Foreskin melanocyte (primary cell): ENCODE measurements at places on chromosomes 7 and 10.

- DNase-seq = no peak
These were observed 7.3 kb upstream of the ZNF777 start for GRCh38 chr7:149468208-149468607.

DNA sequence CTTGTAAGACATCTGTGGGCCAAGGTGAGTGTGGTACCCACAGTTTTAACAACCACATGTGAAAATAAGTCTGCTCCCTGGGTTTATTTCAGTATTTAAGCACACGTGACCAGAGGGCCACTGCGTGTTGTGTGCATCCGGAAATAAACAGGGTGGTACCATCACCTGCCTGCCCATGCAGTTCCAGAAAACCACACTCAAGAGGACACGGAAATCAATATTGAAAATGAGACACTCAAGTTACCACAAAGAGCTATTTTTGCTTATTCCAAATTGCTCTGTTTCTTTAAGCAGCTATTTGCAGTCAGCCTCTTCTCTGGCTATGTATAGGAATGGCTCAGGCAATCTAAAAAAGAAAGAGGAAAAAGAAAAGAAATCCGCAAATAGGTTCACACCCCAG lies 71.8 kb upstream of the LOXL4 start:
- DNase-seq = no peak

- DNase-seq = no peak
These were observed 137.4 kb upstream of the PPIF start for GRCh38 chr10:79209831-79210230.

- no peak for DNase-seq
These were observed 21.8 kb downstream of the IFT22 start for GRCh38 chr7:101299511-101300464.

DNA sequence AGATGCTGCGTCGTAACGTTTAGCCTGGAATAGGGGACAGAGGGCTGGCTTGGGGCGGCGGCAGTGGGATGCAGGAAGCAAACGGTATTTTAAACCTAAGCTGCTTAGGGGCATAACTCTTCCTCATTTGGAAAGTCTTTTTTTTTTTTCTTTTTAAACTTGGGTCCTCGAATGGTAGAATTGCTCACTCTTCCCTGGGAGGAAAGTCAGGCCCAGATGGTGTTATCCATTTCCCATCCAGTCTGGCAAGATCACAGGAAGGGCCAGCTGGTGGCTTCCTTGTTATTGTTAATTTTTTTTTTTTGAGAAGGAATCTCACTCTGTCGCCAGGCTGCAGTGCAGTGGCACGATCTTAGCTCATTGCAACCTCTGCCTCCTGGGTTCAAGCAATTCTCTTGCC lies 56.6 kb downstream of the TMEM209 start:
- no peak for DNase-seq

DNA sequence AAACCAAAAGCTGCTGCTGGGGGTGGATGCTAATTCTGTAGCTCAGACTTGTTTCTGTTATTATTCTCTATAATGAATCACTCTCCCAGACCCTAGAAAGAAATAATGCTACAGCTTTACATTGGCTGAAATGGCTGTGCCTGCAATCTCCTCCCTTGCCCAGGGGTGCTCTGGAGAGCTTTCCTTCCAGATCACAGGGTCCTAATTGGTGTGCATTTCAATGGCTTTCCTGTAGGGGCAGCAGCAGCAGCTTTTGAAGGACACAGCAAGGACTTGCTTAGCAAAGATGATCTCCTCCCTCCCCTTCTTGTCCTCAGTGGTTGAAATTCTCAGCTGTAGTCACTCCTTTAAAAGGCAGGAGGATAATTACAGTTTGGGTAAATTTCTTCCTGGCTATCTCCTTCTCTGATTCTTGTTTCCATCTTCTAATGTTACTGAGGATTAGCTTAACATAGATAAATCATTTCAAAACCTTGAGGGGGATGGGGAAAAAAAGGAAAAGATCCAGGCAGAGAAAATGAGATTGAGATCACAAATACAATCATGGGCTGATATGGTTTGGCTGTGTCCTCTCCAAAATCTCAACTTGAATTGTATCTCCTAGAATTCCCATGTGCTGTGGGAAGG lies 120.2 kb upstream of the CTTNBP2 start:
- DNase-seq = peak; percentile 34

DNA sequence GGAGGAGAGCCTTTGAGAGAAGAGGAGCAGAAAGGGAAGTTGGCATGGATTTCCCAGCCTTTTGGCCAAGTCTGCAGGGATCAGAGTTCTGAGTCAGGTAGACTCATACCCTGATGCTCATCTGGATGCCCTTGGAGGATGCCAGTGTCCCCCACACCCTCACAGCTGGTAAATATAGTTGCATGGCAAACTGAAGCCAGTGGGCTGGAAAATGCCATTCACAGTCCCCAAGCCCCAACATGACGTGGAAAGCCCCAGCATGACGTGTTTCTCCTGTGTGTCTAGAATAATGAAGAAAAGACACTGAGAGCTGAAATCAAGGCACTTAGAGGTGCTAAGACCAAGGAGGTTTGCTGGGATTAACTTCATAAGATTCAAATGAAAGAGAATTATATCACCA lies 24.8 kb upstream of the APBB1IP start:
- no peak for DNase-seq

DNA sequence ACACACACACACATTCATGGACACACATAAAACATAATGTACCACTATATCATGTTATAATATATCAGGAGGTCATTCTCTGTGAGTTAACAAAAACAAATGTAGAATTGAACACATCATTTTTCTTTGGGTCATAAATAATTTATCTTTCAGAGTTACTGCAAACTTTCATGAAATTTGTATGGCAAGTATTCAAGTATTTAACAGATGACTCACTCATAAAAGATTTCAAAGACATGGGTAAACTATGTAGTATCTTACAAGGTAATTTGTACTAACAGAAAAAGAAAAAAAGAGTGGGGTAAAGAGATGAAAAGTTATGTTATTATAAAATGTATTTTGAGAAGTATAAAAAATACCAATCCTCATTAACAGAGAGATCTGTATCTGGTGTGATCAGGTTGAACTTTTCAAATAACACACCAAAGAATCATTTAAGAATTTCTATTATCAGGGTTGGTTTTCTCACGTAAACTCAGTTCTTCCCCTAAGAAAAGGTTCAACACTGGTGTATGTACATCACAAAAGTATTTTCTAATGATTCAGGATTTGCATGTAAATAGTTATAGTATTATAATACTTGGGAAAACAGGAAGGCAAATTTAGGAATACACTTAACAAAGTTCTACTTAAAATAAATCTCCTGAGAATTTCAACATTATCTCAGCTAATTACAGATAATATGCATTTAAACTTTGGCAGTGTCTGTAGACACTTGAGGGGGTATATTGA lies 933.1 kb upstream of the LRRN3 start:
- DNase-seq = no peak

DNA sequence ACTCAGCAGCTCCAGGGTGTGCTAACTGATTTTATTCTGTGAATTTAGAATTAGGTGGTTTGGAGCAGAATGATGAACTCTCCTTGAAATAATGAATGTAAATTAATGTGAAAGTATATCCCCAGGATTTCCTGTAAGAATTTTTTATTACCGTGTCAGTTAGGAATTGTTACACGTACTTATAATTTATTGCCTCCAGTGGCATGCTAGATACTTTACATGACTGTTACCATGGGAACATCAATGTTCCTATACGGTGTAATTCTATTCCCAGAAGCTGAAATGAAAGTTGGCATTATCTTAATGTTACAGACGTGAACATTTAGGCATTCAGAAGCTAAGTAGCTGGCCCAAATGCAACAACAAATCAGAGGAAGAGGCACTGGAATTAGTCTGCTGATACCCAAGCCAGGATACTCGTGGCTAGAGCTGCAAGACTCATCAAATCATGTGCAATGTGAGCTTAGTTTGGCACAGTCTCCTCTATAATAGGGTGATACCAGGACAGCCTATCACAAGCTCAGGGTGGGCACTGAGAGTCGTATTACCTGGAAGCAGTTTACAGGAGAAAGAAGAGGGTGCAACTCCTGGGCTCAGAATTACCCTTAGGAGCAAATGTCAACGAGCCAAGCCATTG lies 30.0 kb upstream of the PRKAR2B start:
- peak; percentile 22 for DNase-seq

- no peak for DNase-seq
These were observed 69.3 kb downstream of the AP3M1 start for GRCh38 chr10:74081192-74081803.
